ENCODE measurements at places on chromosomes 1 and 21.

DNA sequence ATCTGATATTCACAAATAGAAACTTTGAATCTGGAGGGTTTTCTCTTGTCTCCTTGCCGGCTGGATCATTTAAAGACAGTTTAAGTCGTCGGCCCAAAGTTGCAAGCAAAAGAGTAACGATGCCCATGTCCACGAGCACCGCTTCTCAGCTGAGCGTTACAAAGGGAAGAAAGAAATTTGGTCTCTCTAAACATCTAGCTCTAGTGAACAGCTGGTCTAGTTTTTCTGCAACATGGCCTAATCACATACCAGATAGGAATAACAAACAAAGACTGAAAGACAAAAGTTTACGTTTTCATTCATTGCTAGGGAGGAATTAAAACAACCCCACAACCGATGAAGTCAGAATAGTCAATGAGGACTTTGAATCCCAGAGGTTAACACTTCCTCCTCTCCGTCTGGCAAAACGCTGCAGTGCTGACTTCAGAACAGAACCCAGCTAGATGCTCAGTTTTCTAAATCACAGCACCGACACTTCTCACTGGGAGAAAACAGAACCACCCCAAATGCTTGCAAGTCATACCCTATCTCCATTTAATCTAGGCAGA lies 69.4 kb downstream of the NTPCR start:
- no peak for DNase-seq

DNA sequence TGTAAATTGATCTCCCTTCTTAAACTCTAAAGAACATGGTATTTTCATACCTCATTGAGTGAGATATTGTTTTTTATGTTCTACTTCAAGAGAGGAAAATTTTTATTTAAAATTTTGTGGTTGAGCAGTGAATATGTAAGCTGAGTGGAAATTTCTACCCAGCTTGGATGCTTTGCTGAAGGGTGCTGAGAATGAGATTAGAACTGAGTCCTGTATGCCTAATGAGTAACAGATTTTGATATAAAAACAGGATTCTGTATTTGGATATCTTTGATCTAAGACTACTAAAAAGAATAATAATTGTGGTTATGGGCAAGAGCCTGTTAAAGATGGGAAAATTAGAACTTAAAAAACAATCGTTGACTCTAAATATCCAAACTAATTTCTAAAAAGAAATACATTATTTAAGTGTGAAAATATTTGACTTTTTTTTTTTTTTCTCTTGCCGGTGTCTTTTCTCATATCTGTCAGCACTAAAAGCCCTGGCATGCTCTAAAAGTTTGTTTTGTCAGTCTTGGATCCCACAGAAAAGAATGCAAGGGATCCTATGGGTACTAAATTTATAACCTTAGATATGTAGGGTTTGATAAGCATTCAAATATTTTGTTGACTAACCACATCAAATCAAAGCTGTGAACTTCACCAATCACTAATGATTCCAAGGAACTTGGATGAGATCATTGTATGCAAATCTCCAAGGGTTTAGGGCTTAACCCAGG lies 652.3 kb downstream of the PTPRC start:
- no peak for DNase-seq

DNA sequence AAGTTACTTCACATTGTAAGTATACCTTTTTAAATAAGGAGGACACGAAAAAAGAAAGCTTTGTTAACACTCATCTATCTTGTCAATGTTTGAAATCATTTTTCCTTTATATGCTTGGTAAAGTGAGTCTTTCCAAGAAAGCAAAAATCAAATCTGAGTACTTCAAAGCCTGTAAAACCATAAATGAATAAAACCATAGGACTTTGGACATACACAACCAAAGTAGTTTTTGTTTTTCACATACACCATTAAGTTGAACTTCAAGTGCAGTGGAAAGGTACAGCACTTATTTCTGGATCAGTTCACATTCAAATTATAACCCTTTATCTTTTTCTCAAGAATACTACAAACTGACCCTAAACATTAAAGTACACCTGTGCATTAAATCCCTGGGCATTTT lies 10.1 kb upstream of the PSMG1 start:
- no peak for DNase-seq

DNA sequence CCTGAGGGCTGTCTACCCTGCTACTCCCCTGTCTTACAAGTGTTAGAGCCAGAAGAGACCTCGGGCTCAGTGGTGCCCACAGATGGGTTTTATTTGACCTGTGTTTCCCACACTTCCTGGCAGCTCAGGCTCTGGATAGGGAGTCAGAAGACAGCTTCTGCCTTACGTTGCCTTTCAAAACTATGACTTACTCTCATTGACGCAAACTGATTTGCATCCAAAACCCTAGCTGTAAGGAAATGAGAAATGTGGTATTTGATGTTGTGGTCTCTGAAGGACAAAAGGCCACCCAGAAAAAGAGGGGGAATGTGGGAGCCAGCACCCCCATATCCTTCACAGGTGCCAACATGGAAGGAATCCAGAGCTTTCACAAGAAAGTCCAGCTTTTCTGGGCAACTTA lies 180.2 kb downstream of the ATG4C start:
- no peak for DNase-seq

DNA sequence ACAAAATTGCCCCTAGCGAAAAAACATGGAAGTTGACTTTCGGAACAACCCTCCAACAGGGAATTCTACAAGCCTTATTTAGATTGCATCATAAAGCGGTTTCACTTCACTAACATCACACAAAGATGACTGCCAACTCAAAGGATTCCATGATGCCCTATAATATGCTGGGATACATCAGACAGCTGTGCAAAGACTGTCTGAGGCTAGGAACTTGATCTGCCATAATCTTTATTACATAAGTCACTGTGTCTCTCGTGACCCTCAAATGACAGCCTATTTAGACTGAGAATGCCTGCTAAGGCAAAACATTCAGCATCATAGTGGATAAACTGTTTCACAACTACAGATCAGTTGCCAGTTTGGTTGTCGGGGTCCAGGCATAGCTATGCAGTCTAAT lies 23.8 kb downstream of the FH start:
- no peak for DNase-seq

DNA sequence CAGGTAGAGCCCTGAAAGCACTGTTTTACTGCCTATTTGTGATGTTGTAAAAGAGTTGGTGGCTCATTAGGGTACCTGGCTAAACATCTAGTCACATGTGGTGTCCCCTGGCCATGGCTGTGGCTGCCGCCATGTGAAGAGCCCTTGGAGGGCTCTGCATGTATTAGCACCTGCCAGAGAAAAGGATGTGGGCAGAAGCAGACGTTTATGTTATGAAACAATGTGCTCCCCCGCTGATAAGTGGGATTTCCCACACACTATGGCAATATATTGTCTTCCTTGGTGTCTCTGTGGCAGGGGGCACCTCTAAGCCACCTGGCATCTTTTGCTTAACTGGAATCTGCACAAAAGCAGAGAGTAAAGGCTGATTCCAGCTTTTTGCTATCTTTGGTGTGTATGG lies 9.6 kb downstream of the TENT5C start:
- DNase-seq, result no peak

- DNase-seq, result no peak
Measured at GRCh38 chr1:202664083-202664482, 46.2 kb downstream of the SYT2 start.

DNA sequence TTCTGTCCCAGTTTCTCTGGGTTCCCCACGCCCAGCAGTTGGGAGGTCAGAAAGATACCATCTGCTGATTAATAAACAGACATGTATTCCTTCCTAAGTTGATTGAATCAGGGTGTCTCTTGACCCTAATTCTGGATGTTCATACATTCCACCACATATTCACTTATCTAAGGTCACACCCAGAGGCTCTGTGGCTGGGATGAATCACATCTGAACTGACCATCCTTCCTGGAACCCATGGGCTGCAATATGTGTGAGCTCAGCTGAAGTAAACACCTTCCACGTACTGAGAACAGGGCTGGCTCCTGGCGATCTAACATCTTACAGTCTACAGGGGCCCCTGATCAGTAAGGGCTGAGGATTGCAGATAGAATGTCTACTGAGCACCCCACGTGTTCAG lies 20.5 kb upstream of the TRABD2B start:
- DNase-seq, result peak; percentile 2

Data from LoVo (cell line).